Activated naive CD4-positive, alpha-beta T cell treated with anti-CD3 and anti-CD28 coated beads, Interleukin-2, amount 50 U/mL, for 16 hours (primary cell): ENCODE measurements at places on chromosomes 16 and 17.

GRCh38 chr16:11870399-11870798 is 19.1 kb upstream of the RSL1D1 start:
- DNase-seq = no peak

DNA sequence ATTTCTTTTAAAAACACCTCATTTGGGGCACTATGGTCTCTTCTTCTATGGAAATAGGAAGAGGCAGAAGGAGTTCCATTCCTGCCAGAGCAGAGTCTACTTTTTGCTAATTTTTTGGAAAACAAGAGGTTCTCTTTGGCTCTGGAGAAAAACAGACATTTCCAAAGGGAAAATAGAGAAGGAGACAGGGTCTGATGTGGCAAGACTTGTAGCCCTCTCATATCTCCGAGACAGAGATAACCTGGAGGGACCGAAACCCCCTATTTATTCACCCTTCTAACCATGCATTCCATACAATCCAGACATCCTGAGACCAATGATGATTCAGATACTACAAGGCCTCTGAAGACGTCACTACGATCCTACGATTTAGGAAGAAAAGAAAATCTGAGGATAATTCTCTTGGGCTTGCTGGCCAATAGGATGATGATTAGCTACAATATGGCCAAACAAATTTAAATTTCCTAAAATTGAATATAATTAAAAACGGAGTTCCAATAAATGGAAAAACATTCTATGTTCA is 70.2 kb downstream of the HIC1 start:
- no peak for DNase-seq

DNA sequence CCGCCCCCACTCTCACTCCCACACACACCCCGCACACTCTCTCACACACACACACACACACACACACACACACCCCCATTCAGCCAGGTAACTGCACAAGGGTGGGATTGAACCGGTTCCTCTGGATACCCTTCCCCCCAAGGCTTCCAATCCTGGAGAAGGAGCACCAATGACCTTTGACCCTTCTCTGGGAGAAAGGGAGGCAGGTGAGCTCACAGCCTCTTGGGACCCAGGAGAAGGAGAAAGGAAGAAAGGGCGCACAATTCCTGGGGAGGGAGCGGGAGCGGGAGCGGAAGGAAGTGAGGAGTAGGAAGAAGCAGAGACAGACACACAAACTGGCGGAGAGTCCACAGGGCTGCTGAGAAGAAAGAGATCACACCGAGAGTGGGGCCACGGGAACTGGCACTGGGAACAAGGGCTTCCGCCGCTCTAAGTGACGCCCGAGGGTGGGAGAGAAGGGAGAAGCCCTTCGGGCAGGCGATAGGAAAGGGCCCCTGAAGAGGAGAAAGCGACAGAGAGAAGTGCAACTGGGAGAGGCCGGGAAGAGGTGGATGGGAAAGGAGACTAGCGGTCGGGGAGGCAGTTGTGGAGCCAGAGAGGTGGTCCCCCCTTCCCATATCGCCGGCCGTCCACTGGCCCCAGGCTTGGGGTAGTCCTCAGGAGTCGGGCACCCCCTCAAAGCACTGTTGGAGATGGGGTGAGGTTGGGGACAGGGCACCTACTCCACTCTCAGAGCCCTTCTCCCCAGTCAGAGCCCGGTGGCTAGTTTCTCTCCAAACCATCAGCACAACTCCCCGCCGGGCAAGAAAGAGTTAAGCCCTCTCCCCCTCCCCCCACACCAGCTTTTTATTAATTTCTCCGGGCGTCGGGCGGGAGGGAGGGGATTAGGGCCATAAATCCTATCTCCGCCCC is 1.3 kb downstream of the SAMD14 start:
- DNase-seq = no peak

GRCh38 chr17:80754846-80755245 is 210.2 kb downstream of the RPTOR start:
- DNase-seq = no peak

GRCh38 chr17:5211458-5211857 is 19.8 kb upstream of the ZNF594 start:
- no peak for DNase-seq

DNA sequence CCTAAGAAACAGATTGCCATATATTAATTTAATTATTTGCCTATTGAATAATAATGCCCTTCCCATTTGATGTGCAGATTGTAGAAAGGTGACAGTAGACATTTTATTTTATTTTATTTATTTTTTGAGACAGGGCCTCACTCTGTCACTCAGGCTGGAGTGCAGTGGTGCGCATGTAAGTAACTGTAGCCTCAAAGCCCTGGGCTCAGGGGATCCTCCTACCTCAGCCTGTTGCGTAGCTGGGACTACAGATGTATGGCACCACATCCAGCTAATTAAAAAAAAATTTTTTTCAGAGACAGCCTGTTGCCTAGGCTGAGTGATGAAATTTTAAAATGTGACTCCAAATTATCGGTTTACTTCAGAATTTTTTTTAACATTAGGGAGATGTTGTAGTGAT is 1110.0 kb upstream of the EEF2KMT start:
- no peak for DNase-seq

- peak; percentile 51 for DNase-seq
These were observed 12.5 kb downstream of the SLC16A3 start for GRCh38 chr17:82241183-82241925.

DNA sequence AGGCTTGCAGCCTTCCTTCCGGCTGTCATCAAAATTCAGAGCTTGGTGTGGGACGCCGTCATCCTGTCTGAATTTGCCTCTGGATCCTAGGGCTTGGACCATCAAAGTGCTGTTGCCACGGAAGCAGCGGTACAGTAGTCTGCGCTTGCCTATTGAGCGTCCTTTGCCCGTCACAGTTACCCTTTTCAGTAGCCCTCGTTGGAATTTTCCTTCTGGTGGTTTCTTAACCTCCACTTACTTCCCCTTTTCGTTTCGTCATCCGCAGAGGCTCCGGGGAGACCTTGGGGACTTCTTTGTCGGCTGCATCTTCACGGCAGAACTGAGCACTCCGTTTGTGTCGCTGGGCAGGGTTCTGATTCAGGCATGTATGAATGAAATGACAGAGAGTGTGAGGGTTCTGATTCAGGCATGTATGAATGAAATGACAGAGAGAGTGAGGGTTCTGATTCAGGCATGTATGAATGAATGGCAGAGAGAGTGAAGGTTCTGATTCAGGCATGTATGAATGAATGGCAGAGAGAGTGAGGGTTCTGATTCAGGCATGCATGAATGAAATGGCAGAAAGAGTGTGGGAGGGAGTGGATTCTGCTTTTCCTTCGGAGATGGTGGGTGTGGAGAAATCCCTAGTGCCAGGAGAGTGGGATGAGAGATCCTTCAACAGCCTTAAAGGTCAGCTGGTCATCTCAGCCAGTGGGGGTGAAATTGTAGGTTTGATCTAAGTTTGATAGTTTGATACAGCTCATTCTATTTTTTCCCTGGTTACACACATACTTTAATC is 8.0 kb downstream of the TLCD3A start:
- no peak for DNase-seq

GRCh38 chr16:89845417-89845816 is 17.1 kb downstream of the SPIRE2 start:
- no peak for DNase-seq

DNA sequence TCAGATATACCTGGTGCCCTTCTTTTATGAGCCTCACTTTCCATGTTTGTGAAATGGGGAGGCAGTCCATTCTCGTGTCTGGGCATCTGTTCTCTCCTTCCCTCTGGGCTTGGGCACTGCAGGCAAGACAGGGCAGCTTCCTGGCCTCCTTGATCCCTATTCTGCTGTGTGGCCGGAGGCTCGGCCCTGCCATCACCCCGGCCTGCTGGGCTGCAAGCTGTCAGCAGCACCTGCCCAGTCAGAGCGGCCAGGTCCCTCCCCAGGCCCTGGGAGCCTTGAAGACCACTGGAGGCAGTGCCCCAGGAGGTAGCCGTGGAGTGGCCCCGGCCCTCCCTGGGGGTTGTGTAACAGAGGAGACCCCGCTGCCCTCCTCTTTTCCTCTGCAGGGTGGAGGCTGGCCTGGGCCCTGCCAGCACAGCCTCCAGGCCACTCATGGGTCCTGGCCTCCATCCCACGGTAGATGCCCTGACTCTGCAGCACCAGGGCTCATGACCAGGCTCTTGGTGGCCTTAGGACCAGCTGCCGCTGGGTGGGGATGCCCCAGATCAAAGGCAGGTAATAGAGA is 9.2 kb downstream of the KCNJ12 start:
- no peak for DNase-seq

DNA sequence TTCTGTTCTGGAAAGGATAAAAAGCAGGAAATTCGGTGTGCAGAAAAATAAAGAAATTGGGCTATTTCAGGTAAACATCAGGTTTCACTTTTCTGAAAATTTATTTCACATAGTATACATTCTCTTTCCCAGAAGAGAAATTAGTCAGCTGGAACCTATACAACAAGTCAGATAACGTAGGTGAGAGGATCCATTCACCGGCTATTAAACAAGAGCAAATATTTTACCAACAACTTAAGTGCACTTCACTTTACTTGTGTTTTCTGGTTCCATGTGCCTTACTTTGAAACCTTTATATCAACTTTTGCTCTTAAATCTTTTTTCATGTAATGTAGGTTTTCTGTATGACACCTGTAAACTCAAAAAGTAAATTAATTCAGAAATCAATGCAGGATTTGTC is 839.7 kb downstream of the CDH11 start:
- DNase-seq = no peak

DNA sequence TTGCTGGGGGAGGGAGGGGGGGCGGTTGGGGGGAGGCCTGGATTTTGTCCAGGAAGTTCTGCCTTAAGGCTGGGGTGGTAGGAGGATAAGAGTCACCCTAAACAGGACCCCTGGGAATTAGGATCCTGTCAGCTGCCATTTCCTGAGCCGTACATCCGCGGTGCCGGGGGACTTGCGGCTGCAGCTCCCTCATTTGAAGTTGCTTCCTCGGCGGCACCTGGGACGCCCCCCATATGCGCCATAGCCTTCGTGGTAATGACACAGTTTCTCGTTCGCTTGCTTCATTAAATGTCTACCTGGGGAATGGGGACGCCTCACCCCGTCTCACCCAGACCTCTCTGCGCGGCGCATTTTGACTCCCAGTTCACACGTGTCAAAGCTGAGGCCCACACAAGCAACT is 55.1 kb upstream of the PABPN1L start:
- DNase-seq = no peak

- no peak for DNase-seq
These were observed 12.6 kb downstream of the PMFBP1 start for GRCh38 chr16:72159386-72159785.

DNA sequence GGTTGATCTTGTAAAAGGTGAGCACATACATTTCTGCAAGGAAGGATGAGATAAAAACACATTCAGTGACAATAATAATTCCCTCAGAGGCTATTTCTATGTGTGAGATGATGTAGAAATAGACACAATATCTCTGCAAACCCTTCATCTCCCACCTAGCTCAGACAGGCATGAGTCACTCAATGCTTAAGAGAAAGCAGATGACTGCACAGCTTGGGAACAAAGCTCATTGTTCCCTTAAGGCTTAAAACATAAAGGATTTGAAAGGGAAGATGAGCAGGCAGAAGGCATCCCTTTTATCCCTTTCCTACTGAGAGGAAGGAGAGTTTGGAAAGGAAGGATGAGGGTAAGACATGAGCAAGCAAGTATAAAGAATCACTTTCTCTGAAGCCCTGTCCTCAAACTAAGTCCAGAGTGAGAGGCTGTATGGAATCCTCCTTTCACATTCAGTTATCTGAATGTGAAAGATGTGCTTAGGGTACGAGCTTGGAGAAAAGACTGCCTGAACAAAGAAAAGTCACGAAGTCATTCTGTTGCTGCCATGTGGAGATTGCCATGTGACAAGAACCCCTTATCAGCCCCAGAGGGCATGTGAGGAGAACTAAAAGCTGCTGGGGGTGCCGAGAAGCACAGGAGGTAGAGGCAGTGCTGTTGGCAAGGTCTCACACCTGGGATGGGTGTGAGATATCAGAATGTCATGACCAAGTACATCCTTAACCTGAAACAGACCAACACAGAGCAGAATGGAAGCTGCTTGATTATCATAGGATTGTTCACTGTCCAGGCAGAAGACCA is 58.2 kb downstream of the CNTNAP4 start:
- DNase-seq = no peak

GRCh38 chr17:40451420-40451819 is 8.2 kb downstream of the IGFBP4 start:
- DNase-seq = no peak

DNA sequence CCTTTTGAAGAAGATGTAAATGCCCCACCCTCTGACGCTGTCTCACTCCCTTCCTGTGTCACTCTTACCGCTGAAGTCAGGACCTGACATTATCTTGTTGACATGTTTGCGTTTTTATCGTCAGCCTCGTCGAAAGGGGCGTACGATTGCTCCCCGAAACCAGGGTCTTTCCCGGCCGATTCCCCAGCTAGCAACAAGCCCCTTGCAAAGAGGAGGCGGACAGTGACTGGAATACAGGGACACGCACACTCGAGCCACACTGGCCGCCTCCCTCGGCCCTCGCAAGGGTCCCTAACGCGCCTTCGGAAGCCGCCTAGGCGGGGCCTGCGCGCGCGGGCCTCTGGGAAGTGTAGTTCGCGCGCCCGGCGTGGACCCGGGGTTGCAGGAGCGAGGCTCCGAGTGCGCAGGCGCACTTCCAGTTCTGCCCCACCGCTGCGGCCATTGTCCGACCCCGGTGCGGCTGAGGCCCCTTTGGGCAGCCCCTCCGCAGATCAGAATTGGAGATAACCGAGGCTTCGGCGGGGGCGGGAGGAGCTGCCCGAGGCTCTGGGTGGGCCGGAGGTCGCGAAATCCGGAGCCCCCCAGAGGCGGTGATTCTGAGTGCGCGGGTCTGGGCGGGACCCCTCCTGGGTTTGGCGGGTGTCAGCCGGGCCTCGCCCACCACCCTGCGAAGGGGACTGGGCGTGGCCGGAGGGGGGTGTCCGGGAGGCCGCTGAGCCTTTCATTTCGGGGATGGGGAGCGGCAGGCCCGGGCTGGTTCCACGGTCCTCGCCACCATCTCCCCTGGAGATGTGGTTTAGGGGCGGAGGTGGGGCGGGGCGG is at the start of gene ZFP90:
Gene ZFP90, plus strand, starts transcription at position 412 of the 822 bp plus-strand sequence. CDS start 502 bp downstream, outside the sequence.
- peak; percentile 86 for DNase-seq

GRCh38 chr16:84054271-84054670 is 11.7 kb upstream of the SLC38A8 start:
- no peak for DNase-seq

- DNase-seq = no peak
These were observed 32.9 kb downstream of the KSR1 start for GRCh38 chr17:27489045-27489715.

DNA sequence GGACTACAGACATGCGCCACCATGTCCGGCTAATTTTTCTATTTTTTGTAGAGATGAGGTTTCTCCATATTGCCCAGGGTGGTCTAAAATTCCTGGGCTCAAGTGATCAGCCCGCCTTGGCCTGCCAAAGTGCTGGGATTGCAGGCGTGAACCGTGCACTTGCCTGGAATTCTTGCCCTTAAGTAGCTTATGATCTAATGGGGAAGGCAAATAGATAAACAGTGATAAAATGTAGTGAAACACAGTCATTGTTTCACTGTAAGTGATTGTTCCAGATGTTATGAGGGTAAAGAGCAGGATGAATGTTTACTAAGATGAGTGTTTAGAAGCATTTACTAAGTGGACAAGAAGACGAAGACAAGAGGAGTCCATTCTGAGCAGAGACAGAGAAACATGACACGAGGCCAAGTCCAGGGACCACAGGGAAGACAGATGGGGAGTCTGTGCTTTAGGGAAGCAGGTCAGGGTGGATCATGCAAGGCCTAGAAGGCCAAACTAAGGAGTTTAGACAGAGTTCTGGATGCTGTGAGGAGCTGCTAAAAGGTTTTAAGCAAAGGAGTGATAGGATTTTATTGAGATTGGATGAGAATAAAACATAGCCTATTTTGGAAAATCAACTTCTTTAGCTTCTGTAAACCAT is 36.9 kb downstream of the YPEL2 start:
- DNase-seq = no peak
